ENCODE measurements at places on chromosomes 1 and 21.

- no peak for DNase-seq
Observed at GRCh38 chr21:35682904-35683549, 377.3 kb downstream of the SETD4 start.

DNA sequence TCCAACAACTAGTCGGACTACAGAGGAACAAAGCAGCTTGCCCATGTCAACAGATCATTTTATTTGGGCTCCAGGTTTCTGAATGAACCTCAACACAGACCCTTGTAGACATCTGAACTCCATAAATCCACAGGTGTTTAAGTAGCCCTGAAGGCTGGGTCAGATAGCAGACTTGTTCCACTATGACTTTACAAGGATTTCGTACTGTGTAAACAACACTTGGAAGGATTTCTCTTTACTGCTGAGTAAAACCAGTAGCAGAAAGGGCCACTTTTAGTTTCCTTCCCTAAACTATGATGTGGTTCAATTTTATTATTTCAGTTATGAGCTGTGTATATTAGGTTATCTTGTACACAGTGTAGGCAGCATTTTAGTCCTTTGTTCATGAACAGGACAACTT, 316.4 kb upstream of the ADGRL2 start:
- DNase-seq, result no peak

DNA sequence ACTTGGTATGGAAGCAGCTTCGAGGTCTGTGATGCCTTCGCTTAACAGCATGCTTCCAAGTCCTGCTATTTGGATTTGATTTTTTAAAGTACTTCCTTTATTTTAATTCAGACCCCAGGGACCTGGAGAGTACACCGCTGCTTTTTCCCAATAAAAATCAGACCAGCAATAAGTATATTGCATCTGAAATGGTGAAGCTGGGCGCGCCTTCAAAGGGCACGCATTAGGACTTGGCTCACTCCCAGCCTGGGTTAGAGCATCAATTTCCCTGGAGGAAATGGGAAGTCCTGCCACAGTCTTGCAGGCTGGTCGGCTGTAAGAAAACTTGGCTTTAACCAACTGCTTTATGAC, 325.1 kb downstream of the RRAGC start:
- no peak for DNase-seq

DNA sequence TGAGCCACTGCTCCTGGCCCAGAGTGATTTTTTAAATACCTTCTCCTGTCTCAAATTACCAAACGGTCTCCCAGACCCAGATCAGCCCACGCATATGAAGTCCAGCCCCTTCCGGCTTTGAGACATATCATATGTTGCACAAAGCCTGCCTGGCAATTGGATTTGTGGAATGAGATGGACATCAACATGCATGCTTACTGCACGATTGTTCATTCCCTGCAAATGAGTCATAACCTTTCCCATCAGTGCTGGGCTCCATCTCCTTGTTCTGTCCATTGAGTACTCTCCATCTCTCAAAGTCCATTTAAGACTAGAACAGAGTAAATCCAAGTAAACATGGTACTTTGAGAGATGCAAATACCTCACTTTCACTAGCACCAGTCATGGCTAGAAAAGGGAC, 612.2 kb upstream of the USP24 start:
- DNase-seq, result peak; percentile 53

GRCh38 chr1:95017775-95018174, 55.0 kb downstream of the ALG14 start:
- no peak for DNase-seq

DNA sequence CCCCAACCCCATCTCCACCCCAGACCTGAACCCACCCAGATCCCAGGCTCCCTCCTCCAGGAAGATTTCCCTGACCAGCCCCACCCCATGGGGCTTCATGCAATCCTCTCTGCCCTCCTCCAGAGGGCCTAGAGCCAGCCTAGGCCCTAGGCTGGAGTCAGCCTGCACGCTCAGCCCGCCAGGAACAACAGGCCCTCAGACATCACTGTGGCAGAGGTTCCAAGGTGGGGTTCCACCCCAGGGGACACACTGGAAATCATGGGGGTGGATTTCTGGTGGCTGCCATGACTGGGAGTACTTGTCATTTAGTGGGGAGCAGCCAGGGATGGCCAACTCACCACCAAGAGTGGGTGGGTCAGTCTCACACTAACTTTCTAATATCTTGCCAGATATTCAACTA, 122.0 kb downstream of the GLIS1 start:
- no peak for DNase-seq

- DNase-seq, result no peak
Observed at GRCh38 chr1:244406337-244406736, 45.4 kb downstream of the ADSS2 start.

- no peak for DNase-seq
Observed at GRCh38 chr1:47870946-47871676, 126.1 kb downstream of the TRABD2B start.

DNA sequence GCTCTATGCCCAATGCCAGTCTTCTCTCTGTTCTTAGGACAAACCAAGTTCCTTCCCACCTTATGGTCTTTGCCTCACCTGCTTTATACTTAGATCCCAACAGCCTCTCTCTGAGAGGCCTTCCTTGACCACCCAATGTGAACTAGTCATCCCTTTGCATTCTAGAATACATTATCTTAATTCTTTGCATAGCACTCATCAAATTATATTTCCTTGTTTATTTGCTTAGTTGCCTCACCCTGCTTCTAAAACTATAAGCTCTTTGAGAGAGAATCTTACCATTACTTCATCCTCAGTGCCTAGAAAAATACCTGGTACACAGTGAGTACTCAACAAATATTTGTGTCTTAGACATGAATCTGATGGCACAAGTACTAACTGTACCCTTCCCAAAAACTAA, 8.0 kb downstream of the PIGP start:
- no peak for DNase-seq
